ENCODE measurements at places on chromosomes 12 and 14.

DNA sequence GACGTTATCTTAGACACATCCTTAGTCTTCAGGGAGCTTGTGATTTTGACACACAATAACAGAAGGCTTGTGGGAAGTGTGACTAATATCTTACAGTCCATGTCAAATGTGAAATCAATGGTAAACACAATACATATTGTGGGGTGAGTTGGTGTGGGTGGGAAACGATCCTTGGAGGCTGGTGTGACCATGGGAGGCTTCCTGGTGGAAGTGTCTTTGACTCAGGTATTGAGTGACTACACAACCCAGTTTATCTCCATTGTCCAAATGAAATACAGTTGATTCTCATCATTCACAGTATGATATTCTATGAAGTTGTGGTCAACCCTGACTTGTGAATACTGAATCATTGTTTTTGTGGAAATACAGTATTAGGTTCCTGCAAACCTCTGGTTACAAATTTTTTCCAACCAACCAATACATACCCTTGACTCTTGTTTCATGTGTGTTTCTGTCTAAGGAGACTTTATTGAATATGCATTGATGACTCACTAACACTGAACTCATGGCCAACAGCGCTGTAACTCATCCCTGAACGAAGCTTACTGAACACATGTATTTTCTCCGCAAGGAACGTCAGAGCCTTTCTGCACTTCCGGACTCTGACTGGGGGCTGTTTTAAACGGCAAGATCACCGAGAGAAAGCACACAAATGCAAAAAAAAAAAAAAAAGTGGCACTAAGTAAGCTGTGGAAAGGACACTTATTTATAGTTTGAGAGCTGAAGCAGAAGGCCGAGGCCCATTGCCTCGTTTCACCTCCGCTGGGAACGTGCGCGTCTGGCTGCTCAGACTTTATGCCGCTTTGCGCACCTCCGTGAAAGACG is 59.0 kb downstream of the CLMN start:
- DNase-seq, result no peak

DNA sequence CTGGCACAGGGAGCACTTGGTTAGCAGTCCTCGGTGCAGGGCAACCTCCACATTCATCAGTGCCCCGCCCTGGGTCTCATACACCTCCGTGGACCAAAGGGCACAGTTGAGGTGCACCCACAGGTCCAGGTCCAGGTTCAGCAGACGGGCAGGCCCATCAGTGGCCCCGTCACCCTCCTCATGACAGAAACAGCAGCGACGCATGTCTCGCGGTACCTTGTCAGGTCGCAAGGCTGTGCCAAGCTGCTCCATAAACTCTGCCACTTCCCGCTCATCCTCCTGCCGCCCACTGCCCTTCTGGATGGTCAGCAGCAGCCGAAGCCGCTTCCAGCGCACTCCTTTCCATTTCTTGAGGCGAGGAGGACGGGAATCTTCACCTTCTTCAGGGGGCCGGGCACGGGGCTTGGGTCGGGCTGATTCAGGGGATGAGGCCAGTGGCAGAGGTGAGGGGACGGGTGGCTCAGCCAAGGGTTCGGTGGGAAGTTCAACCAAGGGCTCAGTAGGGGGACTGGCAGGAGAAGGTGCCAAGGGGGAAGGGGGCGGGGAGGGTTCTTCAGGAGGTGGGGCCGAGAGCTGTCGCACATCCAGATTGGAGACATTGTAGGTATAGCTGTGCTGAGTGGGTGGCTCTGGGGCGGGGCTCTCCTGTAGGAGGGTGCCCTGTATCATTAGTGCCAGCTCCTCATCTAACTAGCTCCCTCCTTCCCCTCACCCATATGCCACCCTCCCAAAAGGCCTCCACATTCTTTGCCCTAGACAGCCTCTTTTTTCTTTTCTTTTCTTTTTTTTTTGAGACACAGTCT is 8.3 kb upstream of the PRKAG1 start:
- DNase-seq, result no peak

DNA sequence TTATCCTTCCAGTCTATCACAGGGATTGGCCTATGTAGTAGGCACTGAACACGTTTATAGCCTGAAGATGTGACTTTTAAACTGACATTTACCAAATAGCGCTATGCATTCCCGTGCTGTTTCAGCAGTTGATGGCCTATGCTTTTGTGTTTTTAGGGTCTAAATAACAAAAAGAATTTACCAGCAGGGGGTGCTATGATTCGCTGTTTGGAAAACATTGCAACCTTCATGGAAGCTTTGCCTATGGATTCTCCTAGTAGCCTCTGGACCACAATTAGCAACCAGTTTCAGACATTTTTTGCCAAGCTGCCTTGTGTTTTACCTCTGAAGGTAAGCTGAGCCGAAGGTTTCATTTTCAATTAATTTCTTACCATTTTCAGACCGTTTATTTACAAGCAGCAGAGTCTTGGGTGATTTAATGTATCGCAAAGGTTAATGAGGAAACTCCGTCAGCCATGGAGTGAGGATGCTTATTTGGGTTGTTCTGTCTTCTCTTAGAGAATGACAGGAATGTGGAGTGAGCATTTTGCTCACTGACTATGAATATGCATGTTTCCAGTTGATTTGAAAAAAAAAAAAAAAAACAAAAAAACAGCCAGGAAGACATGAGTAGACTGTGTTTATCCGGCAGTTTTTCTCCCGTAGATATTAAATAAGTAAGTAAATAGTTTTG is 133.1 kb downstream of the PRIMA1 start:
- peak; percentile 10 for DNase-seq

- no peak for DNase-seq
Measured at GRCh38 chr14:34642595-34642994, 12.6 kb upstream of the SNX6 start.

DNA sequence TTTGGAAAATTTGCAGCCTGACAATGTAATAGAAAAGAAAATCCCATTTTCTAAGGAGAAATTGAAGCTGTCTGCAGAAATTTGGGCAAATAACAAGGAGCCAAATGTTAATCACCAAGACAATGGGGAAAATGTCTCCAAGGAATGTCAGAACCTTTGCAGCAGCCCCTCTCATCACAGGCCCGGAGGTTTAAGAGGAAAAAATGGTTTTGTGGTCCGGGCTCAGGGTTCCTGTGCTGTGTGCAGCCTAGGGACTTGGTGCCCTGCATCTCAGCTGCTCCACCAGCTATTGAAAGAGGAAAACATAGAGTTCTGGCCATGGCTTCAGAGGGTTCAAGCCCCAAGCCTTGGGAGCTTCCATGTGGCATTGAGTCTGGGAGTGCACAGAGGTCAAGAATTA is 298.9 kb downstream of the ATXN7L3B start:
- DNase-seq, result no peak

DNA sequence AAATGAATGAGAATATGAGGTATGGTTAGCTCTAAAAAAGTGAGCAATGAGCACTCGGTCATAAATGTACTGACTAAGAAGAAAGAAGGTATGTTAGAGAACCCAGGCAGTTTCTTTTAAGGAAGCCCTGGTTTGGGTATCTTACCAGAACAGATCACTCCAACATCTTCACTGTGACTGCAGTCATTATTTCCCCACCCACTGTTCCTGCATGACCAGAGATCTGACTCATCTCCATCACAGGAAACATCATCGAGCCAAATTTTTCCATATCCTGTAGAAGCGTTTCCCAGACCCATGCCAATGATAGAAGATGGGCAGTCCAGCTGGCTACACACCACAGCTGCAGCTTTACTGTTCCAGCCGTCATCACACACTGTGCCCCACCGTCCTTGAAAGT is 48.0 kb downstream of the CD163L1 start:
- DNase-seq, result no peak

DNA sequence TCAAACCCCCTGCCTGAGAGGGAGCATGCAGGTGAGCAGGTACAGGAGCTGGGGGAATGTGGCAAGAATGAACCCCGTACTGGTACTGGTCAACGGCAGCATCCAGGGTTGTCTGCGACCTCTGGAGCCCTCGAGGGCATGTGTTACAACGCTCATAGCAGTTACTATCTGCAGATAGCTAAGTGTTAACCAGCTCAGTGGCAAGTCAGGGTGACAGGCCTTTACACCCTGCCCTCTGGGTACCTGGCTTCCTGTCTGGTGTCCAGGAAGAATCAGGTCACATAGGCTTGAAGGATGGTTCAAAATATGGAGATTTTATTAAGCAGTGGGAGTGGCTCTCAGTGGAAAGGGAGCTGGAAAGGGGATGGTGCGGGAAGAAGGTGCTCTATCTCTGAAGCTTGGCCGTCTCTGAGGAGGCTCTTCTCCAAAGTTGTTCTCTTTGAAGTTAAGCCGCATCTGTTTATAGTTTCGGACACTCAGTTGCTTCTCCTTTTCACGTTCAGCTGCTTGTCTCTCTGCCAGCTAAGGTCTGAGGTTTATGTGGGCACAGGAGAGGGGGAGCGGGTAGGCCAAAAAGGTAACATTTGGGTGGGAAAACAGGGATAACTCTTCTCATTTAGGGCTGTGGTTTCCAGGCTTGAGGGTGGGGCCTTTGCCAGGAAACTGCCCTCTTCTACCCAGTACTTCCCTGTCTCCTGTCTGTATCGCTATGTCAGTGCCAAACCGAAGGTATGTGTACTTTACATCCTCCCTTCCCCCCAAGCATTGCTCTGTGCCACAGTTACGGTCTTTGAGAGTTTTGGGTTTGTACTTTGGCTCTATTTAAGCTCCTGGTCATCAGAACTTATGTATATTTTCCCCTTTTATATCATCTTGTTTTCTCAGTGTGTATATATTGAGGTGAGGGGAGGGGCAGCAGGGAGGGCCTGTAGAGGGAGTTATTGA is 305.8 kb downstream of the RGS6 start:
- DNase-seq, result no peak

DNA sequence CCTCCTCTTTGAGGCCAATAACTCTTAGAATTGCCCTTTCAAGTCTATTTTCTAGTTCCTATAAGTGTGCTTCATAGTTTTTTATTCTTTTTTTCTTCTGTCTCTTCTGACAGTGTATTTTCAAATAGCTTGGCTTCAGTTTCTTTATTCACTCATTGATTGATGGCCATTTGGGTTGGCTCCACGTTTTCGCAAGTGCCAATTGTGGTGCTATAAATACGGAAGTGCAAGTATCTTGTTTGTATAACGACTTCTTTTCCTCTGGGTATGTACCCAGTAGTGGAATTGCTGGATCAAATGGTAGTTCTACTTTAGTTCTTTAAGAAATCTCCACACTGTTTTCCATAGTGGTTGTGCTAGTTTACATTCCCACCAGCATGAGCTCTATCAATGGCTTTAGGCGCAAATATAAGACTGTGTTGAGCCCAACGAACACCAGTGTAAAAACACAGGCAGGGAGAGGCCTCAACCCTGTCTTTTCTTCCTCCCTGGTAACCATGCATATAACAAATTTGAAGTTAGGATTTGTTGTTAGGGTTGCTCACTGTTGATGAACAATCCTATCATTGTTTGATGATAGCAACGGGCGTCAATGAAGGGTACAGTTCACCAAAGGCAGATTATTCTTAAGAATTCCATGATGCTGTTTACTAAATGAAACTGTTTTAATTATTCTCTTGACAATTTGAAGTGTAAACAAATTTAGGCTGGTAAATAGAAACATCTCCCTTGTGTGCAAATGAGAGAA is 13.3 kb upstream of the LMNTD1 start:
- DNase-seq, result no peak

- DNase-seq, result no peak
Measured at GRCh38 chr14:28742171-28742846, 24.3 kb upstream of the FOXG1 start.

- no peak for DNase-seq
Measured at GRCh38 chr14:102731871-102732800, 45.1 kb upstream of the TRAF3 start.

DNA sequence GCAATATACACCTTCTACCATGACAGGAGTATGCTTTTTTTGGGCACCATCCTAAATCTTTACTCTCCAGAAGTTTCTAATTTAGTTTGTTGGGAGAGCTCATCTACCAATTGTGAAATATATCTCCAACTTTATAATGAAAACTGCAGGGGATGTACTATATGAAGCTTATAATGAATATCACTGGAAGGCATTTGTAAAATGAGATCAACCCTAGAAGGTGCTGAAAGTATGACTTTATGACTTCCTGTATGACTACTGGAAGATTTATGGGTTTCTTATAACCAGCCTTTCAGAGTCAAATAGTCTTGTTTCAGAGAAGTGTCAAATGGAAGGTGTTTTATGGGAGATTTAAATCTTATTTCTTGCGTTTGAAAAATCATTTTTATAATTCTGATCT is 122.9 kb downstream of the MYRFL start:
- DNase-seq, result no peak

- DNase-seq, result no peak
Measured at GRCh38 chr14:103568952-103569351, 6.2 kb downstream of the COA8 start.

DNA sequence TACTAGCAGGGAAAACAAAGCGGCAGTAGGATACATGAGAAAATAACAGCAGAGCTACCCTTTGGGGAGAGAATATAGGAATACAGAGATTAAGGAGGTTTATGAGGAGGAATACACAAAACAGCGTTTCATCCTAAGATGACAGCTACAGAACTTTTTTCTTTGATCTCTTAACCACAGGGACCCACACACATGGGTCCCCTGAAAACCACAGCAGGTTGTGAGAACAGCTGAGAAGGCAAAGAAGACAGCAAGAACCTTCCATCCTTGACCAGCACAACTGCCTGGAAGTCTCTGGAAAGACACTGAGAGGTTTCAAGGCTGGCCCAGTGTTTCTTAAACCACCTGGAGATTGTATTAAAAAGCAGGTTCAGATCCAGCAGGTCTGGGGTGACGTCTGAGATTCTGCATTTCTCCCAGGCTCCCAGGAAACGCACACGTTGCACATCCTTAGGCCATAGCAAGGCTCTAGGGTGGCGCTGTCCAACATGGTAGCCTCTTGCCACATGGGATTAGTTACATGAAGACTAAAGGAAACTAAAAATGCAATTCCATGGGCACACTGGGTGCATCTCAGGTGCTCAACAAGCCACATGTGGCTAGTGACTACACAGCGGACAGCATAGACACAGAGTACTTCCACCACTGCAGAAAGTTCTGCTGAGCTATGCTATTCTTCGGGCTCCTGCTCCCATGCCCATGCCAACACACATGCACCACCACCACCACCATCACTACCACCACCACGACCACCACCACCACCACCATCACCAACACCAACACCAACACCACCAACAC is 92.3 kb downstream of the FOXN3 start:
- DNase-seq, result no peak

DNA sequence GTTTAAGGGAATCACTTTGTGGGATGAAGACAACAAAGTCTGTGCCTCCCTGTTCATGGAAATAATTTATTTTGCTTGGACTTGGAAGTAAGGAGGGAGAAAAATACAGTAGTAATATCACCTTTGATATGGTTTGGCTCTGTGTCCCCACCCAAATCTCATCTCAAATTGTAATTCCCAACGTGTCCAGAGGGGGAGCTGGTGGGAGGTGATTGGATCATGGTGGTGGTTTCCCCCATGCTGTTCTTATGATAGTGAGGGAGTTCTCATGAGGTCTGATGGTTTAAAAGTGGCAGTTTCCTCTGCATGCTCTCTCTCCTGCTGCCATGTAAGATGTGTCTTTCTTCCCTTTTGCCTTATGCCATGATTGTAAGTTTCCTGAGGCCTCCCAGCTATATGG is 460.7 kb downstream of the NOVA1 start:
- DNase-seq, result no peak

- DNase-seq, result no peak
Measured at GRCh38 chr14:105882626-105883025, 356.2 kb downstream of the TMEM121 start.

Measured in CD4-positive, alpha-beta T cell treated with Interleukin-2 at 100 ng/mL for 4 hours (primary cell).